ENCODE measurements at places on chromosomes 5 and 9.

DNA sequence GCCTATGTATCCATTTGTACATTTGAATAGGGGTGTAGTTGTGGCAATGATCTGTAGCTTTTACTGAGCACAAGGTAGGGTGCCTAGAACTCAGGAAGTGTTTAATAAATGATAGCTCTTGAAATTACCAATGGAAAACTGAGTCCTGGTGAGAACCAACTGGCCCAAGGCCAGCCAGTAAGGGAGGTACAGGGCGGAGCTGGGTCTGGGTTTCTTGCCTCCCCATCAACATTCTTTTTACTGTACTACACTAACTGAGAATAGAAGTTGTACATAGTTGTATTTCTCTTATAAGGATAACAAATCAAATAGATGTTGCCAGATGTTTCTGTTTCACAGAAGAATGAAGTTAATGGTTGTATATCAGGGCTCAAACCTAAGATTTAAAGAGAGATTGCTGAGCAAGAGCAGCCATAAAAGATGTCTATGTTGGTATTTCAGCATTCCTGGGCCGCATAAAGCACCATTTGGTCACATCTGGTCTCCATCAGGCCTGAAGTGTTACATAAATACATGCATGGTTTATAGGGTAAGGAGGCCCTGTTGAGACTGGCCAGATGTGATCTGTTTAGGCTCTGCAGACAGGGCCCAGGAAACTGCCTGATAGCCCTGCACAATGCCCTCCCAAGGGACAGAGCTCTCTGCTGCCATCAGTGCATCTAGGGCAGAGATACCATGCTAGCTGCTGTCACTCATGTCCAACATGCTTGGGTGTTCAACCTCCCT, 210.5 kb downstream of the NXNL2 start:
- DNase-seq: no peak

GRCh38 chr9:90970608-90971007, 169.0 kb downstream of the SYK start:
- DNase-seq: no peak

DNA sequence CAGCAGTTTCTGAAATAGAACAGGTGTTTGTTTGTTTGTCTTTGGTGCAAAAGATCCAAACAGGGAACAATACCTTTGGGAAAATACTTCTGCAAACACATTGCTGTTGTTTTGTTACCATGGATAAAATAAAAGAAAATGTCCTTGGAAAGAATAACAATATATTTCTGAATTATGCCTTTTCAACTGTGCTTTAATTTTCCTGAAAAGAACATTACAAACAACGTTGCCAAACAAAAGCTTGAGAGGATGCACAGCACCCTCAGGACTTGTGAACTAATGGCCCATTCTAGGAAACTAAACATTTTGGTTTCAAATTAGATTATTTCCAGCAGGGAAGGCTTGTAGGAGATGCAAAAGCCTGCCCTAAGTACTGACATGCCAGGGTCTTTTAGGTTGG, 967.2 kb downstream of the TLE4 start:
- DNase-seq: no peak

- DNase-seq: peak; percentile 47
Measured at GRCh38 chr5:128213340-128213739, 129.8 kb downstream of the SLC12A2 start.

DNA sequence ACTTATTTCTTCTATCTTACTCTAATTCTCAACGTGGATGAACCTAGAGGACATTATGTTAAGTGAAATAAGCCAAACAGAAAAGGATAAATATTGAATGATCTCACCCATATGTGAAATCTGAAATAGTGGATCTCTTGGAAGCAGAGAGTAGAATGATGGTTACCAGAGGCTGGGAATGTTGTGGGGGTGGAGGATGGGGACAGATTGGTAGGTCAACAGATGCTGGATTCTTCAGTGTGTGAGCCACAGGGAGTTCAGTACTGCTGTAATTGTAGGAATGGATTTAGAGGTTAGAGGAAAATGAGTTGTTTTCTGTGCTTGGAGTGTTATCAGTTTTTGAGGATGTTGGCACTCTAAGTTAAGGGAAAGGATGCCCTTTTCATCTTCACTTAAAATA, 190.6 kb downstream of the FBXL7 start:
- DNase-seq: no peak

- no peak for DNase-seq
Measured at GRCh38 chr9:79912318-79913070, 340.7 kb downstream of the TLE4 start.

GRCh38 chr5:150377964-150378694, 20.6 kb downstream of the TCOF1 start:
- DNase-seq: no peak

GRCh38 chr5:10073441-10074104, 176.1 kb downstream of the ATPSCKMT start:
- no peak for DNase-seq
